Thyroid gland (tissue), 4 donors: ENCODE measurements at places on chromosomes 7 and 10. TPM values are rescaled to one million over a fixed set of nuclear protein-coding genes. Genes with fewer than 3 reads are reported as not detected.

GRCh38 chr10:82813856-82814255 lies 938.9 kb downstream of the NRG3 start:
- DNase-seq: no peak
- H3K36me3 ChIP-seq: no peaks in the 10 kb centered on the region
- no peak overlapping the region for H3K27ac ChIP-seq
- H3K4me3 ChIP-seq: no peak overlapping the region
- no peaks in the 10 kb centered on the region for H3K4me1 ChIP-seq

DNA sequence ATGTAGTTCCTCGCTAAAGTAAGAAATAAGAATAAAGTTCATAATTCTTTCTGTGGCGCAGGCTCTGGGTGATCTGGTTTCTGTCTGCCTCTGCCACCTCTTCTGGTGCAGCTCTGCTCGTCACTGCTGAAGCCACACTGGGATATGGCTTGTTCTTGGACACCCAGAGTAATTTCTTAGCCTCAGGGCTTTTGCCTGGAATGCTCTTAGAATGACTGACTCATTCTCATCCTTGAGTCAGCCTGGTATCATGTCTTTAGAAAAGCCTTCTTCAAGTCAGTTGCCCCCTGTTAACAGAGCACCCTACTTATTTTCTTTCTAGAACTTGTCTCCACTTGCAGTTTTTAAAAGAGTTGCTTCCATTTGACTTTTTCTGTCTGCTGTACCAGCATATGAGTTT lies 2.0 kb downstream of the ZSCAN25 start:
- no peak for DNase-seq
- no peak overlapping the region for H3K27ac ChIP-seq
- H3K27me3 ChIP-seq: no peaks in the 10 kb centered on the region
- peaks cover 9% of the 10 kb centered on the region for H3K4me1 ChIP-seq

GRCh38 chr10:11255796-11256444 lies 238.2 kb downstream of the CELF2 start:
- H3K27me3 ChIP-seq: no peaks in the 10 kb centered on the region
- no peaks in the 10 kb centered on the region for H3K4me1 ChIP-seq
- no peak overlapping the region for H3K4me3 ChIP-seq

DNA sequence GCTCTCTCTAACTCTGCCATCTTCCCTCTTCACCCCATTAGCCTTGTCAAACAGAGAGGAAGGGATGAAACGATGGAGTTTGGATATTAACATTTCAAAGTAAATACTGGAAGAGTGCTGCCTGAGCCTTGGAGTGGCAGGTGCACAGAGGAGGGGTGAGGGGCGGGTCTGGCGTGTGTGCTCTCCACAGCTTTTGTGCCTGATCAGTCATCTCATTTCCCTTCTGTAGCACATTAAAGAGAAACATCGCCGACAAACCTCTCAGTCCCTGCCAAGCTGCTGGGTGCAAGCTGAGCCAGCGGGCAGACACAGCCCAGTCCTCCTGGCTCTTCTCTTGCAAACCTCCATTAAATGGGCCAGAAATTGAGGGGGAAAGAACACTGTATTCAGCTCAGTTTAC lies 76.2 kb downstream of the SLIT1 start:
- no peak overlapping the region for H3K4me3 ChIP-seq
- DNase-seq: no peak
- H3K27ac ChIP-seq: no peak overlapping the region
- no peaks in the 10 kb centered on the region for H3K27me3 ChIP-seq
- H3K4me1 ChIP-seq: peaks cover 8% of the 10 kb centered on the region
- no peaks in the 10 kb centered on the region for H3K36me3 ChIP-seq

DNA sequence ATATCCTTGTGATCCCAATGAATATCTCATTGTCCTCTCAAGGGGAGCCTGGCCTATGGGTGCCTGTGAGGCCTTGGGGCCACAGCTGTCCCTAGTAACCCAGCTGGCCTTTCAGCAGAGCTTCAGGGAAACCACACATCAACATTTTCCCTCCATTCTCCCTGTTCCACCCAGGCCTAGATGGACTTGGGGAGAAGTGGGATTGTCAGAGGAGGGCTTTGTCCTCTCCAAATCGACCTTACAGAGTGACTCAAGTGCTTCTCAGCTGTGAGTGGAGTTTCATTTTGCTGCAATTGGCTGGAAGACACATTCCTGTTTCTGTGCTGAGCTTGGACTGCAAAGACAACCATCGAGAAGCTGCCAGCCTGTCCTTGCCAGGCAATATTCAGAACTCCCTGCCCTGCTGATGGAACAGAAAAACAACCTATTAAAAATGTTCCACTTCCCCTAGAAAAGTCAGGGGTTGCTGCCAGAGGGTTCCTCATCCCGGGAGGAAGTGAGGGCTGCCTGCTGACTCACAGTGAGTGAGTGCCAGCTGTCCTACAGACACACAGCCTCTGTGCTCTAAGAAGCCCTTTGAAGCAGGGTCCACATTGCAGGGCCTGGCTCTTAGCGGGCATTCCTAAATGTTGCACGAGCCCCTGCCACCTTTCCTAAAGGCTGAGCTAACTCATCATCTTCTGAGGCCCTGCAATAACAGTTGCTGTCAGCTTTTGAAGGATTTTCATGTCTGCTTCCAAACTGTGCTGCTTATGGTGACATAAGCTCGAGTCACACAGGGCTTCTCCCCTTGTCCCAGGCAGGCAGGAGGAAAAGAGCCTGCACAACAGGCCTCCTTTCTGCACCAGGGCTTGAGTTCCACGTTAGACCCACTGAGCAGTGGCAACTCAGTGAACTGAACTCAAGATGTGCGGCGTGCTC lies 20.5 kb downstream of the STRA8 start:
- H3K4me3 ChIP-seq: no peak overlapping the region
- H3K27me3 ChIP-seq: no peaks in the 10 kb centered on the region
- peak; percentile 69 for DNase-seq
- no peaks in the 10 kb centered on the region for H3K36me3 ChIP-seq
- peaks cover 16% of the 10 kb centered on the region for H3K4me1 ChIP-seq

DNA sequence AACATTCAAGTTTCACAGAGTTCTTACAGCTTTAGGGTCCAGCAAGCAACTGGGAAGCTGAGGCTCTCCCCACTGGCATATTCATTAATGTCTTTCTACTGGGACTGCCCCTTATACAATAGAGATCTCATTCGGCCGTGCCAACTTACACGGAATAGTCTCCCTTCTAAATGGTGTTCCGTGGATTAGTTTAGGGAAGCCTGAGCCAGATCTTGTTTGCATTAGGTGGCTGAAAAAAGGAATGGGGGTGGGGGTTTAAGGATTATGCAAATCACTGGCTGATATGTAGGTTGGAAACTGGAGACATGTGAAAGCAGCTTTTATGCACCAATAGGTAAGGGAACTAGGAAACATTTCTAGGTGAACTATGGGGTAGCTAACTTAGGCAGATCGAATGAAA lies 218.3 kb downstream of the TRIL start:
- no peaks in the 10 kb centered on the region for H3K27me3 ChIP-seq
- H3K4me3 ChIP-seq: no peak overlapping the region
- no peak for DNase-seq
- no peaks in the 10 kb centered on the region for H3K4me1 ChIP-seq
- H3K27ac ChIP-seq: no peak overlapping the region
- no peaks in the 10 kb centered on the region for H3K36me3 ChIP-seq

Gene PAXIP1
- total RNA-seq: 13.2 TPM

Gene TMEM139
- 6.6 TPM for total RNA-seq

Gene DYNC1I1
- total RNA-seq: 11.9 TPM
